ENCODE measurements at places on chromosomes 3 and 15.

- DNase-seq: no peak
Measured at GRCh38 chr3:158091531-158091930, 14.7 kb downstream of the SHOX2 start.

- no peak for DNase-seq
Measured at GRCh38 chr3:99678896-99679295, 40.5 kb downstream of the COL8A1 start.

DNA sequence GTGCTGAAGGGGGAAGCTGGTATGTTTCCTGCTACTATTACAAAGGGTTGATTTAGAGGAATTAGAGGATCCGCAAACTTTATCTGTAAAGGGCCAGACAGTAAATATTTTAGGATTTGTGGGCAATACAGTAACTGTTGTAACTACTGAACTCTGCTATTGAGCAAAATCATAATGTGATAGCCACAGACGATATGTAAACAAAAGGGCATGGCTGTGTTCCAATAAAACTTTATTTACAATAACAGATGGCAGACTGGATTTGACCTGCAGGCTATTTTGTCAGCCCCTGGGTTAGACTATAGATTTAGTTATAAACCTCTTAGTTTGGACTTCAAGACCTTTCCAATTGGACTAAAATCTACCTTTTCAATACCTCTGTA, 27.8 kb upstream of the KCNMB2 start:
- DNase-seq: no peak

DNA sequence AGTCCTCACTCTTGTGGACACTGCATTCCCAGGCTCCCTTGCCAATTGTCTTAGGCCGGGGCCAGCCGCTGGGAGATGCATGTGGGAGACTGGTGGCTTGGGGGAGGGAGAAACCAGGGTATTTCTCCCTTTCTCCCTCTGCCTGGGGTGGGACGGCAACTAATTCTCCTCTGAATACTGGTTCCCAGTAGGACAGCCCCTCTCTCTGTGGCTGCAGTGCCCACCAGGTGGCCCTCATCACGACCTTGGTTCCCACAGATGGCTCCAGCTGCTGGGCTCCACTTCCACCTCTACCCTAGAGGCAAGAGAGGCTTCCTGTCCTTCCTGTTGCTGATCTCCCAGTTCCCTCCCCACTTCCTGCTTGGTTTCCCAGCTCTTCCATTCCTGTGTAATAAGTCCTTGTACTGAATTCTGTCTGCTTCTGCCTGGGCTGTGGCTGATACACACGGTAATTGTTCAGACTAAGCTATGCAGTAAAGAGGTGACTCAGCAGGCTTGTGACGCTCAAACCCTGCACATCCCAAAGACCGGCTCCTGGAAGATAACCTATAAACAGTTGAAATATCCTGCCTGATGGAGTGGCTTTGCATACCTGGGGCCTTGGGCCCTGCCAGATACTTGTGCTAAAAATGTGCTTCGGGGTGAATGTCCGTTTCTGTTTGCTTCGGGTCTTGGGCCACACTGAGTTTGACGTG, 20.4 kb upstream of the COPG1 start:
- DNase-seq: no peak

DNA sequence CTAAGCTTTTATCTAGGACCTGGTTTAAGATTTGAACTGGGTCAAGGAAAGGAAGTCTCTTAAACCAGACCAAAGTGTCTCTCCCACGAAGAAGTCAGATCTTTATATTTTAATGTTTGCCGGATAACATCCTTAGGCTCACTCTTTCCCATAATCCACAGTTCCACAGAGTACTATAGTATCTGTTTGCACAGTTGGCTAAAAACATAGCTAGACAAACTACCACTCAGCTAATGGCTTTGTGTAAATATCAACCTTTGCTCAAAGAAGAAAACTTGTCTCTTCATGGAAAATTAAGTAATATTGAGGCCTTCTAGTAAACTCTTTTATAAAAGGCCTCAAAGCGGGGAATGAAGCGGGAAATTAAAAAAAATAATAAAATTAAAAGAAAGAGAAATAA, 13.5 kb upstream of the SLC9C1 start:
- no peak for DNase-seq

DNA sequence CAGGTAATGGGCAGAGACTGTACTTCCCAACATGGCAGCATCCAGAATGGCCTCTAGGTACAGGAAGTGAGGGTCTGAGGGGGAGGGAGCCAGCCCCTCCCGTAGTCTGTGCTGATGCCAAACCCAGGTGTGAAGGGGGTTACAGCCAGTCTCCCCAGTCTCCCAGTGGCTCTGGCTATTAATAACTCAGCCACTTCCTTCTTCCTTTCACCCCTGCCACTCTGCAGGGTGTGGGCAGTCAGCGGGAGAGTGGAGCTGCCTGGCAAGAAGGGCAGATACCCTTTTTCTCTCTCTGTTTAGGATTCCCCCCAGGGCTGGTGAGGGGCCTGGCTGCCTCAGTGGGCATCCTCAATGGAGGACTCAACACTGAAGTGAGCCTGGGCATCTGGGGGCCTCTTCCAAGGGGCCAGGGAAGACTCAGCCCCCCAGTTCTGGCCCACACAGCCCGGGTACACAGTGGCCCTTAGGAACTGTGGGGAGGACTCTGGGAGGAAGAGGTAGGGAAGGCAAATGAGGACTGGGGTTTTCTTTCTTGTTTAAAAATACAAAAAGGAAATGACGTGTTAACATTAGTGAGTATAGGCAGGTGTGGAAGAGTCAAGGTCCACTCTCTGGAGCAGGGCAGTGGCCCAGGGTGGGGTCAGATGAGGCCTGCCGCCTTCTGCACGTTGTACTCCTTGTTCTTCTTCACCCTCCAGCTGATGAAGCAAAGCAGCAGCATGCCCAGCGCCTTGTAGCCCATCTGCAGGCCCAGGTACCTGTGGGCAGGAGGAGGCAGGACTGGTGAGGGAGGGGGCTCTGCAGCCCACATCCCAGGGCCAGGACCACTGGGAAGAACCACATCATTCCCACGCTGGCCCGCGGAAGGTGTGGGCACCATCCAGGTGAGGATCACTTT, 38.6 kb upstream of the RAB6B start:
- DNase-seq: no peak

GRCh38 chr3:10331320-10331719, 10.4 kb upstream of the SEC13 start:
- DNase-seq: no peak

GRCh38 chr3:126433496-126434263, 39.0 kb downstream of the CFAP100 start:
- no peak for DNase-seq

GRCh38 chr15:43903864-43904290, 77.1 kb downstream of the WDR76 start:
- DNase-seq: peak; percentile 50

- DNase-seq: no peak
Measured at GRCh38 chr15:29924750-29925149, 102.5 kb upstream of the TJP1 start.

- DNase-seq: no peak
Measured at GRCh38 chr15:36330598-36330997, 248.8 kb upstream of the CDIN1 start.

DNA sequence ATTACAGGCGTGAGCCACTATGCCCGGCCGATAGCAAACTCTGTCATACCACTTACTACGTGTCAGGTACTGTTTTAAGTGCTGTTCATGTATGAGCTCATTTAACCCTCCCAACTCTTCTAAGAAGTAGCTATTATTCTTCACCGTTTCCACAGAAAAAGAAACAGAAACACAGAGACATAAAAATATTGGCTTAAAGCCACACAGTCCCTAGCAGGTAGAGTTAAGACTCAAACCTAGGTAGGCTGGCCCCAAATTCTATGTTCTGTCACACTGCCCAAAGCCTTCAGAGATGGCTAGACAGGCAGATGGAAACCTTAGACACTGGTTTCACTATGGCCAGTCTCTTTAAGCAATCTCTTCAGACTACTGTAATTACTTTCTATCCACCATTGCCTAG, 149.8 kb upstream of the KCNMB2 start:
- DNase-seq: no peak

DNA sequence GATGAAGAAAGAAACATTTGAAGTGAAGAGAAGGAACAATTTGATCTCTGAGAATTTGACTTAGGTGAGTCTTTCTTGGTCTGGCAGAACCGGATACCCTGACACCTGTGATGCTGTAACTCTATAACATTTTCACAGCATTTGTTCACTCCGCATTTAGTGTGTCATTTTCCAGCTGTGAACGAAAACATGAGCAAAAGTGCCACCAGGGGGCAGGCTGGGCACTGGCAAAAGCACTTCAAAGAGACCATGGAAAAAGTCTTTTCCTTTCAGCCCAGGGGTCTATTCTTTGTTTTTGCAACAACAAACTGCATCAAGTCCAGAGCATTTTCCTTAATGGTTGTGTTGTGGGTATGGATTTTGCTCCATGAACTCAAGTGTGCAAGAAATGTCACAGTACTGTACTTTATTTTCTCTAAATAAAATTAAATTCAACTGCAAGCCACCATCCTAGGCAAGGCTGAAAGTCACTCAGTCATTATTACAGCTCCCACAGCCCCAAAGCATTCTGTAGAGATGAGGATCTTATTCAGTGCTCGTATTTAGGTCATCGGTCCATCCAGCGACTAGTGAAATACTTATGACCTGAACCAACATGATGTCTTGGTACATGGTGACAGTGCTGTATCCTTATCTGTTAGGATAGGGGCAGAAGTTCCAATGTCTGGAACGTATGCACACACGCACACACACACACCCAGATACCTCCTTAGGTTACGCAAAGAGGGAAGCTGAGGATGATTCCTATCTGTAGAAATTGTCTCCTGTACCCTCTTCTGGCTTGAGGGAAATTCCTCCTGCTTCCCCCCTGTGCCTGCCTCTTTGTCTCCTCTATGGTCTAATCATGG, 125.5 kb downstream of the GADL1 start:
- DNase-seq: peak; percentile 62

DNA sequence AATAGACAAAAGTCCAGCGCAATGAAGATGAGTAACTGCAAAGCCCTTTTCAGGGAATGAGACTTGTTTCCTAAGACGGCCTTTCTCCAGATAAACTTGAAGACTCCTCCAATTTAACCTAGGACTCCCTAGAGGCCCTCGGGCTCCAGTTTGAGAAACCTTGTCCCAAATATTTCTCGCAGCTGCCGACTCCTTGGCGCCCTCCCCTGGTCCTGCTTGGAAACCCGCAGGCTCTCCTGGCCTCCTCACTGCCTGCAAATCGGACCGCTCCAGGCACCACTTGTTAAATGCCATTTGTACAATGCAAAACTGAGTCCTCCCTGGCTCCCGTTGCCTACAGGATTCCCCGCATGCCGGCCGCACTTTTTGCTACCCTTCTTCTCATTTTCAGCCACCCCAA, 36.8 kb downstream of the MUC4 start:
- no peak for DNase-seq

DNA sequence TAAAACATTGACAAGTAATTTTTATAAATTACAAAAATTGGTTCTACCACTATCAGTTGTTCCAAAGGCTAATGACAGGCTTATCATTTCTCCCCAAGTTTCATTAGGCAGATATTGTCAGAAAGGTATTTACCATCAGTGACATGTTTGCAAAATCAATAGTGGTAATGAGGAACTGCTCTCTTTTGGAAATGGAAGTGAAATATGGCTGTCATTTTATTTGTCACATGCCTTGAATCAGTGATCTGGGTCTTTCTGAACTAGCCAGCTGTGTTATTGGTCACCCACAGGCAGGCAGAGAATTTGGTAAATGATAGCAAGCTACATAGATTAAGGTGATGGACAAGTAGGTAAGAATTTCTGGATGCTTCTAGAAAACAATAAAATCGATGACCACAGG, 268.0 kb upstream of the ARHGEF26 start:
- DNase-seq: no peak

DNA sequence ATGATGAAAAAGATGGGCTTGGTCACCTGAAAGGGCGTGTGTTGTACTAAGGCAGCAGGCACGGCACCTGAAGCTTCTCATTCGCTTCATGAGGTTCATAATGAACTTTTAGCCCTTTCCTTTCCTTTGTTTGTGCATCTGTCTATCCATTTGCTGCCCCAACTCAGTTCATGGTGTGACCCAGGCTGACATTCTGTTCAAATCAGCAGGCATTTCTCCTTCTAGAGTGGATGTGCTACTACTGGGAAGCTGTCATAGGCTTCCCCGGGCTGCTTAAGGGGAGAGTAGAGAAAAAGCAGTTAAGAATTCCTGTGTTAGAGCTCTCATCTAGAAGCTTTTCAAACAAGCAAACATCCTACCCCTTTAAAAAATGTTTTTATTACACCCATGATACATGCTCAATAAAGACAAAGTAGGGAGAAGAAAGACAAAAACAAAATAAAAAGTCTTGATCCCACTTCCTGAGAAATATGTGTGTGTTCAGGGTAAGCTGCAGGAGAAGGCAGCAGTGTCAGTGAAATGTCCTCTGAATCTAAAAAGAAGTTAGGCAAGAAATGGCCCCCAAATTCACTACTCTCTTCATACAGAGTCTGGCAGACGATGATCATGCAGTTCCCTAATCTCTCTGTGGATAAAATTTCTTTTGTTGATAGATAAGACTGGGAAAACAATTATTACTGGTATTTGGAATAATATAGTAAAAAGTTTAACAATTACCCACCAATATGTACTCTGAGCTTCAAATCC, 136.9 kb upstream of the PFN2 start:
- no peak for DNase-seq

DNA sequence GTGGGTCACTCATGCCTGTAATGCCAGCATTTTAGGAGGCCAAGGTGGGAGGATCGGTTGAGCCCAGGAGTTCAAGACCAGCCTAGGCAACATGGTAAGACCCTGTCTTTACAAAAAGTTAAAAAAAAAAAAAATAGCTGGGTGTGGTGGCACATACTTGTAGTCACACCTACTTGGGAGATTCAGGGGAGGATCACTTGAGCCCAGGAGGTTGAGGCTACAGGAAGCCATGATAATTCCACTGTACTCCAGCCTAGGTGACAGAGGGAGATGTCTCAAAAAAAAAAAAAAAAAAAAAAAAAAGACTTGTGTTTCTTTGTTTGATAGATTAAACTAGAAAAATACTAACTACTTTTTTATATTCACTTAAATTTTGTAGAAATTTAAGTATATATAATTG, 14.6 kb downstream of the RAB7A start:
- no peak for DNase-seq

DNA sequence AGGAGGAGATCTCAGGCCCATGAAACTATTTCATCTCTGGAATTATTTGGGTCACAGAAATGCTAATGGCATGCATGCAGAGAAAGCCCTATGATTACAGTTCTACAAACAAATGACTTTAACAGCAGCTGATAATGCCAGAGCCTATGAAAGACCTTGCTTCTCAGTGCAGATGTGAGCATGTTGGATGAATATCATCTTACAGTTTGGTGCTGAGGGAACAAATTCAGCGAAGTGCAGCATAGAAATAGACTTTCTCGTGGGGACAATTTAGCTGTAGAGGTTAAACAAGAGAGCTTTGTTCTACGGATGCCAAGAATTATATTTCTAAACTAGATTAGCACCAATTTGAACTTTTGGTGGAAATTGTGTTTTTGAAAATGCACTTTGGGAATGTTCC, 27.7 kb downstream of the PTX3 start:
- no peak for DNase-seq

GRCh38 chr3:189530822-189531221, 100.4 kb upstream of the TP63 start:
- no peak for DNase-seq

GRCh38 chr3:159733194-159733860, 255.3 kb upstream of the IL12A start:
- no peak for DNase-seq
